Fibroblast of skin of left quadriceps (primary cell): ENCODE measurements at places on chromosomes 5 and 9.

GRCh38 chr5:72922422-72922821 lies 33.4 kb upstream of the FCHO2 start:
- no peak for DNase-seq

- DNase-seq = no peak
Measured at GRCh38 chr9:33791117-33791516, 4.2 kb upstream of the PRSS3 start.

- DNase-seq = no peak
Measured at GRCh38 chr5:162391833-162392232, 324.3 kb downstream of the GABRG2 start.

DNA sequence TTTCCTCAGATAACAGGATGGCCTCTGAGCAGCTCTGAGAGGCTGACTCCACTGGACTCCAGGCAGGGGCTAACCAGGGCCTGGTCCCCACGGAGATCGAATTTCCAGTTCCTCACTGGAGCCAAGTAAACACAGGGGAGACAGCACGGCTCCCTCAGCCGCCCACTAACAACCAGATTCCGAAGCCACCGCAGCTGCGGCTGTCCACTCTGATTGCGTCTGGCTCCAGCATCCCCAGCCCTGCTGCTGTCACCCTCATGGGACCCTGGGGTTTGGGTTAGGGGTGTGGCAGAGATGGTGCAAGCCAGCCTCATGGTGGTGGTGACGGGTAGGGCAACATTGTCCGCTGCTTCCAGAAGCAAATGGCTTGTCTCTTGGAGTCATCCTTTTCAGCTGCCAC lies 172.6 kb downstream of the RGS3 start:
- no peak for DNase-seq

DNA sequence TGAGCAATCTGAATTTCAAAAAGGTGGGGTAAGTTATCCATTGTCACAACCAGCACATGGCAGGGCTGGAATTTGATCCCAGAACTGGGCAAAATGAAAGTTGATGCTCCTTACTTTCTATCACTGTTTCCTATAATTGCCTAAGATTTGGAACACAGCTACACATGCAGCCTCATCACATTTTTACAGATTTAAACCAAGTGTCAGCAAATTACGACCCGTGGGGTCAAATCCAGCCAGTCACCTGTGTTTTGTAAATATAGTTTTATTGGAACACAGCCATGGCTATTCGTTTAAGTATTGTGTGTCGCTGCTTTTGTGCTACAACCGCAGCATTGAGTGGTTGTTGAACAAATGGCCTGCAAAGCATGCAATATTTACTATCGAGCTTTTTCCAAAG lies 94.3 kb downstream of the SREK1 start:
- no peak for DNase-seq

DNA sequence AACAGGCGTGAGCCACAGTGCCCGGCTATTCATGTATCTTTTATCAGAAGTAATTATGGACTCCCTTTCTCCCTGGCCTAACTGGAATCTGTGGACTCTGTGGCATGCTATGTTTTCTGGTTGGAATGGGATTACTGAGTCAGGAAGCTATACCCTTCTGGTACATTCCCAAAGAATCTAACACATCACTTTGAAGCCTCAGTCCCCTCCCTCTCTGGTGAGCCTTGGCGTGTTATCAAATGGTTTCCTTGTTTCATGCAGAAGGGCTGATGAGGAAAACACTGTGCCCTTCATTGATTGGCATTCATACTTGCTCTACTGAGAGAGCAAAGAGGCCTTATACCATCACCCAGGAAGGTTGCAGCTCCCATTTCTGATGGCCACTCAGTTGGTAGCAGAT lies 22.9 kb downstream of the C5orf15 start:
- no peak for DNase-seq

- DNase-seq = peak; percentile 26
Measured at GRCh38 chr9:132638240-132638639, 31.5 kb downstream of the DDX31 start.

GRCh38 chr5:103847060-103847459 lies 284.5 kb upstream of the NUDT12 start:
- DNase-seq = no peak

DNA sequence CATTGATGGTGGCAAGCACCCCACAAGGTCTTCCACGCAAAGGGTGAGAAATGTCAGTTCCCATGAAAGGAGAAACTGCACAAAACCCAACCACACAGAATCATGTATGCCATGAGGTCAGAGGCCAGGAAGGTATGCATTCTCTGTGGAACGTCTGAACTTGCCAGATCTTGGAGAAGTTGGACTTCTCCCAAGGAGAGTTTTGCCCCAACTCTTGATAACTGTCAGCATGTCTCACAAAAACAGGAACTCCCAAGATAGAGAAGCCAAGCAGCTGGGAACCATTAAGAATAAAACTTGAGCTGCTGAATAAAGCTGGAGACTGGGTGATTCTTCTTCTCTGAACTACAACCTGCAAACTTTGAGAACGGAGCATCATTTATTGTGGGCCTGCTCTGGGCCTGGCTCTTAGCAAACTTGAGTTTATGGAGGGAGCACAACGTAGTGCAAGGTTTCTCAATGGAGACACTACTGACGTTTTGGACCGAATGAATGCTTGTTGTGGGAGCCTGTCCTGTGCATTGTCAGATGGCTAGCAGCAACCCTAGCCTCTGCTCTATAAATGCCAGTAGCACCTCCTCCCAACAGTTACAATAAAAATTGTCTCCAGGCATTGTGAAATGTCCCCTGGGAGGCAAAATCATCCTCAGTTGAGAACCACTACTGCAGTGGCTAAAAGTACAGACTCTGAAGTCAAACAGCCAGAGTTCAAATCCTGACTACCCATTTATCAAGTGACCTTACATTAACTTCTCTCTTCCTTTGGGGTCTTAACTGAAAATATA lies 193.5 kb downstream of the ACTL7B start:
- DNase-seq = peak; percentile 40

- DNase-seq = no peak
Measured at GRCh38 chr5:26181582-26181981, 856.8 kb downstream of the CDH9 start.

DNA sequence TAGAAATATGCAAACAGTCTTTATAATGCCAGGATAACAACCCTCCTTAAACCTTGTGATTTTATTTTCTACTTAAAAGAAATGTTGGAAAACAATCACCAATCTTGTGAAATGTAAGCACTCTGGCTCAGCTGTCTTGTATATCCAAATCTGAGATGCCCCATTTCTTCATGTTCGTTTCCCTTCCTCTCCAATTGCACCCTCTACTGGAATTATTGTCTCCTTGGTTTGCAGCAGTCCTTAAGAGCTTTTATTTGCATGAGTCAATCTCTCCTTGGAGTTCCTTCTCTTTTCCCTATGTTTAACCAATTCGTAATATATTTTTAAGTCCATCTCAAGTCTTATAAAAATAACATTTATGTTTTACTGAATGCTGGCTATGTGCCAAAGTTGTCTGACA lies 362.0 kb upstream of the CDH10 start:
- peak; percentile 13 for DNase-seq

DNA sequence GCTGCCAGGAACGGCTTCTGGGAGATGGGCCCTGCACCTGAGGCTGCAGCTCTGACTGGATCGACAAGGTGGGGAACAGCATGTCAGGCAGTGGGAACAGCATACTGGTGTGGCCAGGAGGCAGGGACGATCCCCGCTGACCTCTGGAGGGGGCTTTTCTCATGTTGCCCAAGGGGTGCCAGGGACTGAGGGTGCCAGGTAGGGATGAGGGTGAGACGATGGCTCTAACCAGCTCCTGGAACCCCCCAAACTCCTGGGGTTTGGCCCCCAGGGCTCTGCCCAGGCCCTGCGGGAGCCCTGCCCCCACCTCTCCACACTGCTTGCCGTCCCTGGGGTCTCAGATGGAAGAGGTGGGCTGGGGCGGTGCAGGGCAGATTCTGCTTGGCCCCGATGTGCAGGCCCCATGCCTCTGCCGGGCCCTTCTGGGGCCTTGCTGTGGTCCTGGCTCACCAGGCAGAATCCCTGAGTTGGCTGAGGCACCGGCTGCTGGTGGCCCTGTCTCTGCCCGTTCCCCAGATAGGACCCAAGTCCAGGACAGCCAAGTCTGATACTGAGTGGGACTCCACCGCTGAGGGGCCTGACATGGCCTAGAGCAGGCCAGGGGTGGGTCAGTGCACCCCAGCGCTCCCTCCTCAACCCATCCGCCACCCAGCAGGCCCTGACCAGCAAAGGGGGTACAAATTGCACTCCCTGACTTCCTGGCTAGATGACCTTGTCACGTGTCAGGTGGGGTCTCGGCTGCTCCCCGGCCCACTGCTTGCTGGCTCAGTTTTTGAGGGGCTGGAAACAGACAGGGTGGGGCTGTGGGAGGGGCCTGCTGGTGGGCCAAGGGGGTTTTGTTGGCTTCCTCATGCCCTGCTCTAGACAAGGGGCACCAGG lies 28.4 kb upstream of the RNF130 start:
- no peak for DNase-seq

- no peak for DNase-seq
Measured at GRCh38 chr9:91802391-91802790, 147.6 kb downstream of the ROR2 start.

DNA sequence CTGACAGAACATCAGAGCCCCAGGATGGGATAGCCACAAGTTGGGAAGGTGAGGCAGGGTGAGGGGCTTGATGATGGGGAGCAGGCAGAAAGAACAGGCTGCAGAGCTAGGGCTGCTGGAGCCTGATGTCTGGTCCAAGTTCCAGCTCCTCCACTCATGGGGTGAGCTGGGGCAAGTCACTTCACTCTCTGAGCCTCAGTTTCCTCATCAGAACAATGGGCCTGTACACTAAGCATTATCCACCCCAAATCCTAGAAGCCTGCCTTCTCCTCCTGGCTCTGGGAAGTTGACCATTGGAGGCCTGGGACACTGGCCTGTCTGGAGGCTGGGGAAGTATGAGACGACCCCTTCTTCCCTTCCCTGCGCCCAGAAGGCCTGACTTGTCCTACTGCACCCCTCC lies 51.8 kb upstream of the PSD2 start:
- DNase-seq = no peak

- DNase-seq = no peak
Measured at GRCh38 chr9:115084709-115085108, 33.2 kb downstream of the TNC start.

DNA sequence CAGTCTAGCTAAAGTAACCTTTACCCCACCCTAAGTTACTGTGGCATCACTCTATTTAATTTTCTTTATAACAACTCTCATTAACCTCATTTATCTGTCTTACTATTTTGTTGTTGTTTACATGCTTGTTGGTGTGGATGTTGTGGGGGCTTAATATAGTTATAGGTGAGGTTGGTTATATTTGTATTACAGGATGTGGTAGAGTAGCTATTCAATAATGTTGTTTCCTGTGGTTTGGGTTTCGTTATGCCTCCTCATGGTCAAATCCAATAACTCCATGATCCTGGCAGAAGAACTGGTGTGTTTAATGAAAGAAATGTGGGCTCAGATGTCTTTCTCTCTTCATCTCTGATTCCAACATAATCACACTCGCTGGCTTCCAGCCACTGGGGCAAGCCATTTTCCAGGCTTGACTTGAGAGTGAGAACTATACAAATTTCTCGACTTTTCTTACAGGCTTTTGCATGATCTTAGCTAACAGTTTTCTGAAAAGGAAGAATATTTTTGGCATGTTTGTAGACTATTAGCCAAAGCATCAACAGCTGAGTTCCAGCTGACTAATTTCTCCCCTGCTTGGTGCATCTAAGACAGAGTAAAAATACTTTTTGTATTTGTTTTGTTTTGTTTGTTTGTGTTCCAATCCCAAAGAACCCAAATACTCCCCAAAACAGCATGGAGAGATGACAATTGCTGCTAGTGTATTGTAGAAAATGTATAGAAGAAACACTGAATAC lies 303.7 kb upstream of the PAPPA start:
- peak; percentile 68 for DNase-seq

- no peak for DNase-seq
Measured at GRCh38 chr9:124855944-124856765, 2.9 kb downstream of the WDR38 start.

DNA sequence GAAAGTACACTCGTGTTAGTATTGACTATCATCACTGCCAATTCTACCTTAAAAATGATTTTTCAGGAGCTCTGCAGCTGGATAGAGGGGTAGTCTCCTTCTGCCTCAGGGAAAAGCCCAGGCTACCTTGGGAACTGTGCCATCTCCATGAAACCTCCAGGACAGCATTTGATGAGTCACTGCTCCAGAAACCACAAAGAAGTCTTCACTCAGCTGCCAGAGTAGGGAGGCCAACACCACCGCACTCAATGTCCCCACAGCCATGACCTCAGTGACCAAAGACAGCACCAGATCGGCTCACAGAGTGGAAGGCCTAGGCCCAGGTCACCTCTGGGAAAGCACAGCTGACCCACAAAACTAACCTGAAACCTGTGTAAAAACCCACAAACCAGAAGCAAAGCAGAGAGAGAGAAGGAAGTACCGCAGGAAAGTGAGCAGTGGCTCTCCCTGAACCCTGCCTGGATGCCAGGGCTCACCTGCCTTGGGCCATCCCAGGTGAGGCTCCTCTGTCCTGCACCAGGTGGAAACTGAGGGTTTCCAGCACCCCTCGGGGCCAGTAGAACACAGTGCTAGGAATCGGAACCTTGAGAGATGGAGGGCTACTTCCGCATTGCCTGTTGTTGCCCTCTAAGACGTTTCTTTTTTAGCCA lies 30.0 kb downstream of the S1PR3 start:
- peak; percentile 65 for DNase-seq
